ENCODE measurements at places on chromosomes 13 and 19.

- DNase-seq, result no peak
Observed at GRCh38 chr19:48646722-48647216, 782 bp upstream of the CA11 start.

DNA sequence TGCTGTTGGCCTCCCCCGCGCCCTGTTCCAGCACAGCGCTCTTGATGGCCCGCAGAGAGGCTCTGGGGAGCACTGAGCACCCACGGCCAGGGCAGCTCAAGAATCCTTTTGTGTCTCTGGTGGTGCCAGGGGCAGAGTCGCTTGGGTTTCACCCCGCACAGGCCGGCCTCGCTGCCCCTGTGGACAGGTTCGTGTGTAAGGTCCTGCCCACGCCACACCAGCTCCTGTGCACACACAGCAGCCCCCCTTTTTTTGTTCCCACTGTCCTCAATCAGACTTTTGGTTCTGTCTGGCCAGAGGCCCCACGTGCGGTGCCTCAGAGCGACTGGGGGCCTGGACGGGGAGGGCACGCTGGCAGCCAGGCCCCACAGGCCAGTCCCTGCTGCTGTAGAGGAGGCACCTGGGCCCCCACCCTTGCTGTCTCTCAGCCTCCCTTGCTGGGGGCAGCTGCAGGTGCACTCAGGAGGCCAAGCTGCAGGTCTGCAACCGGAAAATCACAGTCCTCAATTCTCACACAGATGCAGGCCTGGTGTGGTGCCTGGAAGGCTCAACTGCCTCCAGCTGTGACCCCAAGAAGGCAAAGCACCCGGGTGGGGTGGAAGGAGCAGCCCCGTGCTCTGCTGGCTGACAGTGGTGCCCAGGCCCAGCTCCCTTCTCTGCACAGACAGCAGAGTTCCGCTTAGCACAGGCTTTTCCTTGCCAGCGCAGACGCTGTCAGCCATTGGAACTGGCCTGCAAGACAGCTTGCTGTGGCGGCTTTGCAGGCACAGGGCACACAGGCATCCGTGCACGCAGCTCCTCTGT lies 12.6 kb upstream of the F7 start:
- no peak for DNase-seq

DNA sequence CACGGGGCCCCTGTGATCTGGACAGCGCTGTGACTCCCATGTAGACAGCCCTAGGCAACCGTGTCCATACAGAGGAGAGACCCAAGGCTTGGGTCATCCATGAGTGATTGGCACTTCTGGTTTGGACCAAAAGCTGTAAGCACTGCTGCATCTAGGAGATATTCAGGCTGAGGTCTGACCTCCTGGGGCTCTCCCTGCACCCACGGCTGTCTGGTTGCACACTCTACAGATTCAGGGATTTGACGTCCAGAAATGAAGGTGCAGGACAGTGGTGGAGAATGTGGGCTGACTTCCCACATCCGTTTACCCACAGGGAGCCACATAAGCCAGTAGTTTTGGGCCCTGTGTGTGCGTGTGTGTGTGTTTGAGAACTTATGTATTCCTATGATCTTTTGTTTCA lies 76.2 kb upstream of the ARHGEF7 start:
- DNase-seq, result no peak

DNA sequence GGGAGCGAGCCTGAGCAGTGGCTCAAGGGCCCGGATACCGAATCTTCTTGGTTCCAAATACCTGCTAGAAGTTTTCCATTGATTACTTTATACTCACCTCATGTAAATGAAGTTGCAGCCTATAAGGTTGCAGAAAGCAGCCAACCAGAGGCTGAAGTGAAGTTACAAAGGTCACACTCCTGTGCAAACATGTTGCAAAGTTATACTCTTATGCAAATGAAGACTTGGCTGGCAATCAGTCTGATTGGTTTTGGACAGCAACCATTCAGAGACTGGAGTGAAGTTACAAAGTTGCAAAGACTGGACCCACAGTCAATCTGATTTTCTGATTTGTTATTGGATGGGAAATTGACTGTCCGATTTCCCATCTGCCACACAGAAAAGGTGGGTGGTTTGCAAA lies 152.5 kb downstream of the GGACT start:
- DNase-seq, result no peak

GRCh38 chr19:52224211-52224610 lies 34.4 kb downstream of the PPP2R1A start:
- DNase-seq, result no peak

DNA sequence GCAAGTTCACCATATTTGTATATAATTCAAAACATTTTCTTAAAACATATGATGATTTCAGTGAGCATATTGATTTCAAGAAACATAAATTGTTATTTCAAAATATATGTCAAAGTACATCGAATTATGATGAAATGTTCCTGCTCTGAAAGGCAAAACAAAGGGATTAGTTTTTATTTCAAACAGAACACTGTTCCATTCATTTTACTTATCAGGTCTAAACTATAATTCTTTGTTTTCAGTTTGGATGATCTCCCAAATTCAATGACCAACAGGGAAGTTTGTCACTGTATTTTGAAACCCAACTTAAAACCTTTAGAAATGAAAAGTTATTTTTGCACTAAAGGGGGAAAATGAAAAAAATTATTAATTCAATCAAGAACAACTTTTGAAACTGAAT lies 610.2 kb downstream of the SLITRK1 start:
- no peak for DNase-seq

GRCh38 chr13:110173247-110173818 lies 133.6 kb downstream of the COL4A1 start:
- peak; percentile 50 for DNase-seq

DNA sequence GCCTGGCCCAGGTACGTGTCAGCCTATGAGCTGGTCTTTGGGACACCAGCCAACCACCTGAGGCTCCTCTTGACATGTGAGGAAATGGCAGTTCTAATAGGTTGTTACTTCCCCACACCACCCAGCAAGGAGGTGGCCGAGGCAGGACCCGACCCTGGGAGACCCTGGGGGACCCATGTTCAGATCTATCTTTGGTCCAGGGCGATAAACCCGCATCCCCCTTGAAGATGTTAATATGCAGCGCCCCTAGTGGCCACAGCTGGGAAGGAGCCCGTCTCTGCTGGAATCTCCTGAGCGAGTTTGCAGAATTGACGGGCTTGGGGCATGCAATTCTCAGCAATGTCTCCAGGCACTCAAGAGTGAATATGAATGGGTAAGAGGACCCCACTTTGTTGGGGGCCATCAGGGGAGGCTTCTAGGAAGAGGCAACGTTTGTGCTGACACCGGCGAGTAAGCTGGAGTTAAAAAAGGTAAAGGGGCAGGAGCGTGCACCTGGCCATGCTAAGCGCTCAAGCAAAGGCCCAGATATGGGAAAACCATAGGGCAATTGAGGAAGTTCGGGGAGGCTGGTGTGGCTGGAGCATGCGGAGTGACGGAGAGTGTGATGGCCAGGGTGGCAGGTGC lies 1.5 kb upstream of the MYO1F start:
- DNase-seq, result peak; percentile 75

DNA sequence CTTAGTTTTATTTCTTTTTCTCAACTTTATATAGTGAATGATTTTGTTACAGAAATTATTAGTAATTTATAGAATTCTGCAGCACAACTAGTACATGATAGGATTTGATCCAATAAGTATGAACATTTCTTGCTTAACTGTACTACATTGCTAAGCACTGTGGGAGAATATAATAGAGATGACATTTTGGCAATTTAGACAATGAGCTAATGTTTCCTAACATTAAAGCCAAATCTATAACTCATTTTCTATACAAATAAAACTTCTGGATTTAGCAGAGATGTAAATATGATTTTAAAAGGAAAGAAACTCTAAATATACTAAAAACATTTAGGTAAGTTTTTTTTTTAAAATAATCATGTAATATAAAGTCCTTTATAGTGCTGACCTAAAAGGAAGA lies 87.3 kb downstream of the FNDC3A start:
- no peak for DNase-seq

DNA sequence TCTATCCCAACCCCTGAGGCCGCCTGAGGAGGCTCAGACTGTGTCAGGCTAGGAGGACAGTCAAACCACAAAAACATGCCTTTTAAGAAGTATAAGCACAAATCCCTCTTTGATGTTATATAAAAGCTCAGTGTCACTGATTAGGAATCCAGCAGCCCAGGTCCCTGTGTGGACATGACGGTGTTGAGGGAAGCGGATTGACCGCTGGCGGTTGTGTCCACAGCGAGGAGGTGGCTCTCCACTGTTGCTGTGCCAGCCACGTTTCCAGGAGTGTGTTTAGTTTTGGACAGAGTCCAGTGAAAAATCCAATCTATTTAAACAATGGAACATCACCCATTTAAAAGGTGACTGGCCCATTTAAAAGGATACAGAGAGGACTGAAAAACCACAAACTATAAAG lies 7.5 kb upstream of the GJA3 start:
- DNase-seq, result no peak

GRCh38 chr19:35171730-35172129 lies 17.2 kb downstream of the FXYD5 start:
- no peak for DNase-seq

DNA sequence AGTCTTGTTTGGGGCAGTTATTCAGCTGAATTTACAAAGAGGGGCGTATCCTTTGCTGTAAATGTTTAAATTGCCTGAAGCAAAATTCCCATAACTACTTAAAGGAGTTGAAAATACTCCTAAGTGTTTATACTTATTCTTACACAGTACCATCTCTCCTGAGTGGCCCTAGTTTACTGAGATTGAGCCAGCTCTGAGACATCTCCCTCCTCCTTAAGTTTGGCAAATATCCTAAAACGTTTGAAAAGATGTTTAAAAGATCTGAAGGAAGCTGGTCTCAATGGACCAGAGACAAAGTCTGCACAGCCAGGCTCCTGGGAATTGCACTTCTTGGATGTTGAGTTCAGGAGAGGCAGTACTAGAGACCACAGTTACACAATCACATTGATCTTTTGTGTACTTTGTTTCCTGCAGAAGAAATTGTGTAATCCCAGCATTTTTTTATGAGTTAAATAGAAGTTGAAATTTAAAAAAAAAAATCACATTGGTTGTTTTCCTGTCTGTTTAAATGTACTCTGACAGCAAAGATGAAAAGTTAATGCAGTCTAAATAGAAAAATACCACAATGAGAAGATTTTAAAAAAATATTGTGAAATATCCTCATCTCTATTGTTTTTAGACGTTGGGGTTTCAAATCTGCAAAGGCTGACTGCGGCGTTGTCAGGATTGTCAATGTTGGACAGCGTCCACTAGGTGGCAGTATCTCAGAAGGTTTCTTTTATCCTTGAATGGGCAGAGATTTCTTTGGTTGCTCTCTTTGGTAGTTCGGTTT lies 20.7 kb downstream of the TNFSF11 start:
- peak; percentile 96 for DNase-seq

GRCh38 chr19:3276341-3276799 lies 51.9 kb downstream of the CELF5 start:
- DNase-seq, result peak; percentile 4

DNA sequence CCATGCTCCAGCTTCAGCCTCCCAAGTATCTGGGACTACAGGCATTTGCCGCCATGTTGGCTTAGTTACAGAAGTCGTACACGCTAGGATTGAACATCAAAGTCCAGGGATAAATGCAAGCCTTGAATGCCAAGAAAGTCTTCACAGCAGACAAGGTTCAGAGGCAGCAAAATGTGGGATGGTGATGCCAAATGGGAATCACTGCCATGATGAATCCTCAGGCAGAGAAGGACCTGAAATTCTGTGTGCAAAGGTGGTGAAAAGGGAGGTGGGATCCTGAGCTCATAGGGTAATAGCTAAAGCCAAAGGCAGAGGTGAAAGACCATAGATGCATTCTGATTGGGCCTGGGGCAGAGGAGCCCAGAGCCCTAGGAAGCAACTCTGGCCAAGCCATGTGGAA lies 79.3 kb upstream of the STK24 start:
- DNase-seq, result no peak

- DNase-seq, result no peak
Observed at GRCh38 chr13:94783489-94783888, 71.1 kb upstream of the SOX21 start.

DNA sequence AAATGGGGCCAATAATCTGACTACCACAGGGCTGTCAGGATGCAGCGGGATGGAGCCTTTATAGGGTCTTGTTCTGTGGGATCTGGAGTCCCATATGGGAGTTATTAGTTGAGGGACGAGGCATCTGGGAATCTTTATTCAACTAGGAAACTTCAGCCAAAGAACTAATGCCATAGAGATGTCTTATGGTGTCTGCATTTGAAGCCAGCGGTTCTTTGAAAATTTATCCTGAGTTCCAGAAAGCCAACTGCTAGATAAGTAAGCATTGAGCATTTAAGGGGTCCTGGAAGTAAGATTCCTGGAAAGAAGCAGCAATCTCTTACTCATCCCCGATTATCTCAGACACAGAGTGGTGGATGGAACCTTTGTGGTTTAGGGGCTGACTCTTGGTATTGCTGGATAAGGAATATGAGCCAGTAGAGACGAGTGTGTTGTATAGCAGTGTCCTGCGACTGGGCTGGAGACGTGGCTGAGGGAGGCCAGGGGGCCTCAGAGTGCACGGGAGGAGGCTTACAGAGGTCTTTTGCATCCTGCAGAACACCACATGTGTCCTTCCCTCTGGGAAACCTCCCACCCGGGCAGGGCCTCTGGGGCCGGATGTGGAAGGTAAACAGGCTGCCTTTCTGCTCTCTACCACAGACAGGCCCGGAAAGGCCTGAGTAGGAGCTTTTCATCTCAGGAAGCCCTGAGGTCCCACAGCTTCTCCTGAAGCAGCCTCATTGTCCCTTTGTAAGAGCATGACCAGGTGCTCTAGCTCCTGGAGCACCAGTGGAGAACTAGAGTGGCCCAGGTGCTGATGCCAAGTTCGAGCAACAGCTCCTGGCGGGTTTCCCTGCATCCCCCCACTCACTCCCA lies 28.8 kb downstream of the ACTN4 start:
- peak; percentile 78 for DNase-seq

- DNase-seq, result peak; percentile 35
Observed at GRCh38 chr13:44049081-44049945, 169.6 kb downstream of the LACC1 start.

- DNase-seq, result no peak
Observed at GRCh38 chr19:30676990-30677679, 305.0 kb downstream of the ZNF536 start.

GRCh38 chr19:2529473-2529918 lies 53.6 kb downstream of the GADD45B start:
- DNase-seq, result peak; percentile 73

- no peak for DNase-seq
Observed at GRCh38 chr13:49217962-49218492, 2.1 kb upstream of the MLNR start.

DNA sequence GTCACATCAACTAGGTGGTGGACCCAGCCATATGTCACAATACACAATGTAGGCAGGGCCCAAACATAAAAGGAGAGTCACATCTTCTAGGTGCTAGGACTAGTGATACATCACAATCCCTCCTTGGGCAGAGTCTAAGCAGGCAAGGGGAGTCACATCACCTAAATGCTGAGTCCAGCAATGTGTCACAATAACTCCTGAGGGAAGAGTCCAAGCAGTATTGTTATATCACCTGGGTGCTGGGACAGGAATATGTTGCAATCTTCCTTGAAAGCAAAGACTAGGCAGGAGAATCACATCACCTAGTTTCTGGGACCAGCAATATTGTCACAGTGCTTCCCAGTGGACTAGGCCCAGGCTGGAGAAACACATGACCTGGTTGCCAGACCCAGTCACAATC lies 29.4 kb upstream of the ZNF729 start:
- DNase-seq, result no peak

GRCh38 chr13:93847162-93847561 lies 620.6 kb downstream of the GPC6 start:
- DNase-seq, result peak; percentile 83
